Activated naive CD4-positive, alpha-beta T cell treated with anti-CD3 and anti-CD28 coated beads, Interleukin-2, amount 10 ng/mL, durations not matched to agents 7 days and 5 days (primary cell): ENCODE measurements at places on chromosomes 2 and 18.

GRCh38 chr2:55966401-55967118 lies 43.0 kb upstream of the EFEMP1 start:
- no peak overlapping the region for H3K27ac ChIP-seq
- no peaks in the 10 kb centered on the region for H3K36me3 ChIP-seq
- H3K27me3 ChIP-seq, result no peaks in the 10 kb centered on the region
- no peak for DNase-seq
- H3K4me1 ChIP-seq, result no peaks in the 10 kb centered on the region
- H3K4me3 ChIP-seq, result no peak overlapping the region

- peak overlapping the region; percentile 21 for H3K4me3 ChIP-seq
- no peak overlapping the region for H3K27ac ChIP-seq
- H3K27me3 ChIP-seq, result peaks cover 82% of the 10 kb centered on the region
- no peaks in the 10 kb centered on the region for H3K36me3 ChIP-seq
- DNase-seq, result no peak
- H3K4me1 ChIP-seq, result peaks cover 10% of the 10 kb centered on the region
Observed at GRCh38 chr2:218009765-218010139, 7.0 kb upstream of the TNS1 start.

GRCh38 chr18:78862395-78862794 lies 117.2 kb upstream of the SALL3 start:
- peaks cover 3% of the 10 kb centered on the region for H3K27me3 ChIP-seq
- no peak for DNase-seq

- H3K27me3 ChIP-seq, result peaks cover 39% of the 10 kb centered on the region
- DNase-seq, result no peak
- H3K36me3 ChIP-seq, result no peaks in the 10 kb centered on the region
- no peak overlapping the region for H3K4me3 ChIP-seq
Observed at GRCh38 chr2:233953087-233953801, 36.1 kb downstream of the TRPM8 start.

DNA sequence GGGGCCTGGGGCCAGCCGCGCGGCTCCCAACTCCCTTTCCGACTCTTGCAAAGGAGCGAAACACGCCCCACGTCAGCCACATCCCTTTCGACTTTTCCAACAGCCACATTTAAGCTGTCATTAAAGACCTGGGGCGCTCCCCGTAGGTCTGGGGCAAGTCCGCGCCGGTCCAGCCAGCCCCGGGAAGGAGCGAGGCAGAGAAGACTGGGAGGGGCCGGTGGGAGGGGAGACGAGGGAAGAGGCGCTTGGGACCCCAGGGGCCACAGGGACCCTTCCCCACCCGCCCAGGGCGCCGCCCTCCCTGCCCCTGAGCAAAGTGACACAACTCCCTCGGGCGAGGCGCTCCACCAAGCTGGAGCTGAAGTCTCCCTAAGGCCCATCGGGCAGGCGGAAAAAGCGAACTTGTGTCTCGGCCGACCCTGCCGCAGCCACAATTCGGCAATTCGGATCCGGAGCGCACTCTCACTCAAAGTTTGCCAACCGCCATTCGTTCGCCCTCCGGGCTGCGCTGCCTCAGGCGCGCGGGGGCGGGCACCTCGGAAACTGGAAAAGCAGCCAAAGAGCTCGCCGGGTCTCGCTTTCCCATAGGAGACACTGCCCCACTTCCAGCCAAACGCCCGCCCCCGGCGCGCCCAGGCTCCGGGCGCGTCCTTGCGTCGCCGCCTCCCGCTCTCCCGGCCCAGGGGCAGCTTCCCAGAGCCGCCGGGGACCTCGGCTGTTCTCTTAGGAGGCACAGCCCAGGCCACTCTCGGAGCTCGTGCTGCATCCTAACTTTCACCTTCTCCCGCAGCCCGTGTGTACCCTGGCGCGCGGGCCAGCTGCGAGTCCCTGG lies 1.1 kb upstream of the KCTD1 start:
- H3K36me3 ChIP-seq, result peaks cover 7% of the 10 kb centered on the region
- no peak overlapping the region for H3K27ac ChIP-seq
- peaks cover 75% of the 10 kb centered on the region for H3K27me3 ChIP-seq
